NCI-H774 (cell line): ENCODE measurements at places on chromosomes 4 and X.

- no peak for DNase-seq
Observed at GRCh38 chr4:7424553-7425111, 10.1 kb downstream of the PSAPL1 start.

- no peak for DNase-seq
Observed at GRCh38 chr4:139492429-139492828, 38.5 kb downstream of the RAB33B start.

GRCh38 chr4:113008135-113008534, 41.3 kb upstream of the ANK2 start:
- no peak for DNase-seq

GRCh38 chr4:35643661-35644060, 600.7 kb downstream of the ARAP2 start:
- no peak for DNase-seq

DNA sequence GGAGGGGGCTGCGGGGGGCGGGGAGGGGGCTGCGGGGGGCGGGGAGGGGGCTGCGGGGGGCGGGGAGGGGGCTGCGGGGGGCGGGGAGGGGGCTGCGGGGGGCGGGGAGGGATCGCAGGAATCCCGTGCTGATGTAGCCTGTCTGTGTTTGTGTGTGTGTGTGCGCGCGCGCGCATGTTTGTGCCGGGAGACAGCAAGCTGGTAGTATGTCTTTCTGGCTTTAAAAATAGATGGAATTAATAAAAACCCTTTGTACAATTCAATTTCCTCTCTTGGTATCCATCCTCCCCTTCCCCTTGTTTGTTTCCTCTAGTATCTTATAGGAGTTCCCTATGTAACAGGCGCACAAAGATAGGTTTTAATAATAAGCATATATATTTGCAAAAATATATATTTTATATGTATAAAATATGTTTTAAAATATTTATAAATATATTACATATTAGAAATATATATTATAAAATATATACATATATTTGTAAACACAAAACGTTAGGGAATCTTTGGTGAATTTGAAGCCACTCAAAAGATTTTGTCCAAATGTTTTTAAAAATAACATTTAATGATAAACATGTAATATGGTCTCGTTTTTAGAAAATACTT, 782 bp downstream of the ARHGAP24 start:
- no peak for DNase-seq

DNA sequence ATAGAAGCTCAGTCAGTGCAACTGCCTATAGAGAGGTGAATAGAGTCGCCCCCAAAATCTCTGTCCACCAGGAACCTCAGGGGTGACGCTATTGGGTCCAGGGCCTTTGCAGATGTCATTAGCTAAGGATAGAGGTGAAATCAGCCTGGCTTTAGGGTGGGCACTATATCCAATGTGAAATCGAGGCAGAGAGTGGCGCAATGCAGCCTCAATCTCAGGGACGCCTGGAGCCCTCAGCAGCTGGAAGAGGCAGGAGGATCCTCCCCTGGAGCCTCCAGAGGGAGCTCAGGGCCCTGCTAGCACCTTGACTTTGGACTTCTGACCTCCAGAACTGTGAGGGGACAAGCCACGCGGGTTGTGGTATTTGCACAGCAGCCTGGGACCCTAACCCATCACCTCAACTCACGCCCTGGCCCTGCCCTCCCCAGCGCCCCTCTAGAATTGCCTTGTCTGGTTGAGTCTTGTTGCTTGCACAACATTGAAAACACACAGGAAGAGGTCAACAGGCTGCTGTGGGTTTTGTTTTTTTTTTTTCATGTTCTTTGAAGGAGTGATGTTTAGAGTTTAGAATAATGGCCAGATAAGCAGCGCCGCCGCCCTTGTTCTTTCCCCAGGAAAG, 89.4 kb upstream of the PSAPL1 start:
- DNase-seq = no peak

GRCh38 chr4:168496834-168497233, at the start of gene PALLD:
Gene PALLD, plus strand, starts transcription at chr4:168497052.
- no peak for DNase-seq

GRCh38 chr4:105619188-105619931, 66.9 kb downstream of the ARHGEF38 start:
- DNase-seq = peak; percentile 71
